ENCODE measurements at places on chromosomes 16 and 17.
A peak's percentile ranks its signal among the peaks of the same experiment; 100 is the strongest.

- no peak for DNase-seq
These were observed at the start of gene KRT17 for GRCh38 chr17:41624208-41625101. Gene KRT17, minus strand, starts transcription at chr17:41624575. Its CDS starts 66 bp downstream, at chr17:41624509.

DNA sequence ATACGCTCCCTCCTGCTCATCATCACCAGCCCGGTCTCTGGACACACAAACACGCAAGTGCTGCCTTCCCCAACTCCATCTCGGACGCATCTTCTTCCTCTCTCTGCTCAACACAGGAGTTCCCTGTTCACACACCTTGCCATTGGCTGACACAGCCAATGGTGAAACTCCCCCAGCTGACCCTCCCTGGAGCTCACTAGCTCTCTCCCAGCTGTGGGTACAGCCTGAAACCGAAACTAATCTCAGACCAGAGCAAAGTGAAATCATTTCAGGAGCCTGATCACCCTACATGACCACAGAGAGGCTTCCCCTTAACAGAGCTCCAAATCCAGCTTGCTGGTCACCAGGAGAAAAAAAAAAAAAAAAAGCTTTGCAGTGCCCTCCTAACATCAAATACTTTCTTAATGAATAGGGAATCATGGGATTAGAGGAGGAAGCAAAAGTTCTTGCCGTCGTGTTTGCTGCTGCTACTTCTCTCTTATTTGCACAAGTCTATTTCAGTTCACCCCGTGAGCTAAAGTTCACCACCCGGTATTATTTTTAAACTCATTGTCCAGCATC, 8.3 kb downstream of the CUEDC1 start:
- no peak for DNase-seq

- no peak for DNase-seq
These were observed 123.5 kb downstream of the CBLN1 start for GRCh38 chr16:49158029-49158642.

DNA sequence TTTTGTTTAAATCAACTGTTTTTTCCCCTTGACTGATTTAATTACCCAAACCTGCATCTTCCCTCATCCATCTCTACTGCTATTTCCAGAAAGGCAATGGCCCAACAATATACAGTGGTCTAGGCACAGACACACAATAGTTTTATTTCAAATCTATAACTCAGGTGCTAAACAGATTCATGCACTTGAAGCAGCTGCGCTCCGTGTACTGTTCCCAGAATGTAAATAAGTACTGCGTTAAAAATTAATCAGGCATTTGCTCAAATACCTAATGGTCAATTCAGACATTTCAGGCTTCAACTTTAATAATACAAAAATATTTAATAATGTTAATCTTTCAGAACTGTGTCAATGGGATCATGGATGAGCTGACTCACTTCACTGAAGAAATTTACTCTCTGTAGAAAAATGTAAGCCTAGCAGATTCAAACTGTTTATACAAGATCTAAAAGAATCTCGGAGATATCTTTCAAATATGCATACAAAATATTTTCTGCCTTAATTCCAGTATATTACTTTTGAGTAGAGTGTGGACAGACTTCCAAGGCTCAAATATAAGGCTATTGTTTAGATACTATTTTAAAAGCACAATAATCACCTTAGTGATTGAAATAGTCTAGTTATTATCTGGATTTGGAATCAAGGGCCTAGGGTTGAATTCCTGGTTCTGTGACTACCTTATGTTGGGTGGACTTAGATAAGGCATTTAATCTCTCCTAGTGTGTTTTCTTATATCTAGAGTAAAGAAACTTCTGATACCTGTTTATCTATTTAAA, 97.4 kb upstream of the PSMD7 start:
- DNase-seq: no peak

DNA sequence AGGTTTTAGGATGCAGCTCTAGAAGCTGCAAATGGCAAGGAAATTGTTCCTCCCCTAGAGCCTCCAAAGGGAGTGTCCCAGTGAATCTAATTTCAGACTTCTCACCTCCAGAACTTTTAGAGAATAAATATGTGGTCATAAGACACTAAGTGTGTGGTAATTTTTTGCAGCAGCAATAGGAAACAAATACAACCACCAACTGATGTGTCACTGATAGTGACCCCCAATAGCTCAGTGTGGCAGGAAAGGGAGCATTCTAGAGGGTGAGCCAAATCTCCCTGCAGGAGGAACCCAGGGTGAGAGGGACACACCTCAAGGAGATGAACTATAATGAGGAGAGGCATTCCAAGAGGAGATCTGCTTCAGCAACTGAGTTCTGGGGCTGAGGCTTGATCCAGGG, 4.1 kb downstream of the CCL4L2 start:
- DNase-seq: no peak

DNA sequence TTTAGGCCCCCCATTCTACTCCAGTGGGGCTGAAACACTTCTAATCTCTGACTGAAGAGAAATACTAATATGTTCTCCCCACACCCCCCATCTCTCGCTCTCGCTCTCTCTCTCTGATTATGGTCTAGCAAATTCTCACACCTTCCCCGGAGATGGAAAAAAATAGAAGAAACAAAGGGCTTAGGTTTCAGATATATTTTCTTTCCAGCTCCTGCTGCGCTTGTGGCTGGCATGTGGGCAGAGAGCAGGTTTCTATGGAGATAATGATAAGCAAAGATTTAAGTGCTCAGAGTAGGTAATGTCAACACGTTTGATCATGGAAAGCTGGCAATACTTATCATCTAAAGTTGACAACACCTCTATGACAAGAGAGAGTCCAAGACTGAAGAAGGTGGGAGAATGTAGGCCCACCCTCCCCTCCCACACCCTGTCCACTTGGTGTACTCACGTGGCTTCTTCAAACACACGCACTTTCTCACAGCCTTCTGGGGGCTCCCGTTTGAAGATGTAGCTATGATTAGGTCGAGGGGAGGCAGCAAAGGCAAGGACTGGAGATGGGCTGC, 8.0 kb upstream of the SLC35B1 start:
- no peak for DNase-seq

GRCh38 chr17:54901230-54901822, 674 bp downstream of the TOM1L1 start:
- peak; percentile 16 for DNase-seq

GRCh38 chr16:13994239-13995106, 74.5 kb downstream of the ERCC4 start:
- no peak for DNase-seq

GRCh38 chr16:55539488-55539887, 27.0 kb upstream of the CAPNS2 start:
- DNase-seq: no peak

GRCh38 chr17:55969562-55970324, 183.5 kb upstream of the ANKFN1 start:
- DNase-seq: no peak

GRCh38 chr16:10751291-10751697, 7.7 kb downstream of the NUBP1 start:
- no peak for DNase-seq

DNA sequence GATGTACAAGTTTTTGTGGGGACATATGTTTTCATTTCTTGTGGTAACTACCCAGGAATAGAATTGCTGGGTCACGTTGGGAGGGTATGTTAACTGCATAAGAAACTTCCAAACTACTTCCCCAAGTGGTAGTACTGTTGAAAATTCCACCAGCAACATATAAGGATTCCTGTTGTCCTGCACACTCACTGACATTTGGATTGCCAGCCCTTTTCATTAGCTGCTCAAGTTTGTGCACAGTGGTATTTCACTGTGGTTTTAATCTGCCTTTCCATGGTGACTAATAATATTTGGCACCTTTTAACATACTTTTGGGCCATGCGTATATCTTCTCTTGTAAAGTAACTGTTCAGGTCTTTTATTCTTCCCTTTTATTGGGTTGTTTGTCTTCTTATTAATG, 103.3 kb downstream of the GNAO1 start:
- no peak for DNase-seq

DNA sequence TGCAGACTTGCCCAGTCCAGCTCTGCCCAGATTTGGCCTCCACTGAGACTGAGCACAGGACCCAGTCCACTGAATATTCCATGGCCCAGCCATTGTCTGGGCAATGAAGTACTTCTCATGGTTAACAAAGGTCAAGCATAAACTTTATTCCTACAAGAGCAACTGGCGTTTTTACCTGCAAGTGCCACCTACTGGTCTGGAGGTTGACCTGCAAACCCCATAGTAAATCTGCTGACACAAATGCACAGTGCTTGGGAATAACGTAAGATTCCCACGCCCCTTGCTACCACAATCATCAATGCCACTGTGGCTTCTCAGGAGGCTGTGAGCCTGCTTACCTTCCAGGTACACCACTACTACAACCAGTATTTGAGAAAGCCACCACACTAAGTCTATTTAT, 170.2 kb downstream of the CEP112 start:
- no peak for DNase-seq

GRCh38 chr17:35345926-35346771, 27.3 kb downstream of the SLFN11 start:
- no peak for DNase-seq

- no peak for DNase-seq
These were observed 461.3 kb downstream of the PMP22 start for GRCh38 chr17:14803826-14804225.

DNA sequence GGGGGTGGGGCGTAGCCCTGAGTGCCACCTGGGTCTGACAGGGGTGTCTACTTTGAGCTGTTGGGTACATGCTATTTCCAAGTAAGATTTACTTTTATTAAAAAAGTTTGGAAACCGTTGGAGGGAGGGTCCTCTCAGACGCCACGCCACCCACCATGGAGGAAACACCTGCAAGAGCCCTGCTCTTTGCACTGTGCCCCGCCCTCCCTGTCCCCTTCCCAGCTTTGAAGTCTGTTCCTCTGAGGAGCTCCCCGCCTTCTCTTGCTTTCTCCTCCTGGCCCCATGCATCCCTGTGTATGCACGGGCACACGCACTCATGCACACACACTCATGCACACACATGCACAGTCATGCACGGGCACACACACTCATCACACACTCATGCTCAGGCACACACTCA, 15.5 kb downstream of the ADGRG1 start:
- DNase-seq: no peak

DNA sequence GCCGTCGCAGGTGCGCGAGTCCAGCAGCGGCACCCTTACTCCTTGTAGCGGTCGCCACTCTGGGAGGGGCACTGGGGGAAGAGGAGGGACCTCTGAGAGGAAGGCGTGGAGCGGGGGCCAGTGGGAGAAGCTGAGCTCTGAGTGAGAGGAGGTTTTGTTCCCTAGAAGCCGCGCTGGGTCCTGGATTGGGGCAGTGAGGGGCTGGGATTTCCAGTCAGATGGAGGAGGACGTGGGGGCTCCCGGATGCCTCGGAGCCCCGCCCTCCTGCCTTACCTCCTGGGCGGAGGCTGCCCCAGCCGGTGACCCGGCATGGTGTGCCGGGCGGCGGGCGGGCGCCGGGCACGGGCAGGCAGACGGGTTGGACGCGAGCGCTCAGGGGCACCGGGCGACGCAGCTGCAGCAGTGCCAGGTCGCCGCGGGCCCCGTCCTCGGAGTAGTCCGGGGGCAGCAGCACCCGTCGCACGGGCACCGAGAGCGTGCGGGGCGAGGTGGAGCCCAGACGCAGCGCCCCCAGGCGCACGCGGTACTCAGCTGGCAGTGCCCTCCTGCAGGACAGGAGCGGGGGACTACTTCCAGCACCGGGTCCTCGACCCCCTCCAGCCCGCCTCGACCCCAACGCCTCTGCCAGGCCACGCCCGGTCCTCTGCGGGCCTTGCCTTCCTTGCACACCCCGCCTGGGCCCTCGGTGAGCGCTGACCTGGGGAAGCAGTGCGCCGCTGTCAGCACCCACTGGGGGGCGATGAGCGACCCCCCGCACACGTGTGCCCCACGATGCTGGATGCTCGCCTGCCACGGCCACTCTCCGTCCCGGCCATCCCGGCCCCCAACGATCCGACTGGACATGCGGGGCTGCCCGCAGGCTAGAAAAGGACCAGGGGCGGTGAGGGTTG, 2.0 kb downstream of the PRSS33 start:
- no peak for DNase-seq

- no peak for DNase-seq
These were observed 89.1 kb downstream of the RGS9 start for GRCh38 chr17:65226227-65226626.

- DNase-seq: no peak
These were observed 11.3 kb upstream of the GCSH start for GRCh38 chr16:81107511-81107910.

DNA sequence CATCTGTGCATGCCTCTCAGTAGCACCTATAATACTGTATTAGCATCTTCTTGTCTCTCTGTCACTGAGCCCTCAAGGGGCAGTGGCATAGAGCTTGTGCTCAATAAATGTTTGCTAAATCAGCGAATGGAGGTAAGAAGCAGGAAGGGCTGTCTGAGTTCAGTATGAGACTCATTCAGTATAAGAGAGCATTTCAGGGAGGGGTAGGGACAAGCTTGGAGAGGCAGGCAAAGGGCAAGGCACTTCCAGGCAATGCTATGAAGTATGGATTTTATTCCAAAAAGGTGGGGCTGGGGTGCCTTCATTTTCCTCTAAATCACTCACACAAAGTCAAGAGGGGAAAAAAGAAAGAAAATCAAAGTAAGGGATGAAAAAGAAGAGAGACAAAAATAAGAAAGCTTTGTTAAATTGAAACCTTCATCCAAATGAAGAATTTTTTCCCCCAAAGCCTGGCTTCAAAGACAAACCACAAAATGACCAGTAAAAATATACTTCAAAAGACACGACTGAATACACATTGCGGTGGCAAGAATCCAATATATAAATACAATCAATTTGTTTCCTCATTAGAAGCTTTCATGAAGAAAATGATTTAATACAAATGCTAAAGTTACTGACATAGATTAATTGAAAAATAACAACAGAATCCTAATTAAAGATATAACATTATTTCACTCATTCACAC, 51.2 kb downstream of the SKAP1 start:
- DNase-seq: no peak

DNA sequence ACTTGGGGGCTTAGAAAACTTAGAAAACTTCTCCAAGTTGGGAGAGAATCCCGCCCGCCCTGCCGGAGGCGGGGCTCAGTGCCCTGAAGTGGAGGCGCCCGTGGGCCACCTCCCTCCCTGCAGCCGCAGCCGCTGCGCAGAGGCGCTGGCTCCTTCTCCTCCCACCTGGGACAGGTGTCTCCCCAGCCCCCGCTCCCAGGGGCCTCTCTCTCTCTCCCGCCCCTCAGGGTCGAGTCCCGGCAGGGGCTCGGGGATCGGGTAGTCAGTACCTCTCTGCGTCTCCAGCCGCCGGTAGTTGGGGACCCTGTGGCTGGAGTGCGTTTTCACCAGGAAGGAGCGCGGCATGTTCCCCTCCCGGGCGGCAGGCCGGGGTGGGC, 257 bp downstream of the SNAI3 start:
- no peak for DNase-seq

- no peak for DNase-seq
These were observed 2.8 kb downstream of the TBC1D10B start for GRCh38 chr16:30367349-30368009.

DNA sequence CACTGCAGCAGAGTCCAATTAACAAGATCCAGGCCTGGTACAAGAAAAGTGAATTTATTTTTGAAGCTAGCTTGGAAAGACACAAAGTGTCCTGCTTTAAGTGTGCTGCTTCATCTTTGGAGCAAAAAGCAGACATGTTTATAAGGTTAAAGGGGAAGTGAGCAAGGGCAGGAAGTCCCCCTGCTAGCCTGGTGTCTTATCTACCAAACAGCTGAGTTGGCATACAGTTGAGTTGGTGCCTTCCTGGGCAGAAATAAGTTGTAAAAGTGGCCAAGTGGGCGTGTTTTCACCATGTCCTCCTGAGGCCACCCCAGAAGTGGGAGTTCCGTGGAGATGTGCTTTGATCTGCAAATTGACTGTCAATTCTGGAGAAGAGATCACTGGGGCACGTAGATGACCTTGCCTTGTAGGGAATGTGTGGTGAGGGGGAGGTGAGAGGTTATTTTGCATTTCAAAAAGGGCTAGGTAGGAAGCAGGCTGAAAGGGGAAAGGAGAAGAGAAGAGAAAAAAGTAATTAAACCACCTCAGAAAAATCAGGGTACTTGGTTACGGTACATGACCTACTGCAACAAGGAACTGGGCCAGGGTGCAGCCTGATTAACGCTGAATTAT, 38.3 kb upstream of the HSBP1 start:
- no peak for DNase-seq

Measured in DMS 273 treated with DMSO at 0.1 percent for 48 hours (cell line).